ENCODE measurements at places on chromosomes 7 and 10. TPM values are rescaled to one million over a fixed set of nuclear protein-coding genes. Genes with fewer than 3 reads are reported as not detected.

DNA sequence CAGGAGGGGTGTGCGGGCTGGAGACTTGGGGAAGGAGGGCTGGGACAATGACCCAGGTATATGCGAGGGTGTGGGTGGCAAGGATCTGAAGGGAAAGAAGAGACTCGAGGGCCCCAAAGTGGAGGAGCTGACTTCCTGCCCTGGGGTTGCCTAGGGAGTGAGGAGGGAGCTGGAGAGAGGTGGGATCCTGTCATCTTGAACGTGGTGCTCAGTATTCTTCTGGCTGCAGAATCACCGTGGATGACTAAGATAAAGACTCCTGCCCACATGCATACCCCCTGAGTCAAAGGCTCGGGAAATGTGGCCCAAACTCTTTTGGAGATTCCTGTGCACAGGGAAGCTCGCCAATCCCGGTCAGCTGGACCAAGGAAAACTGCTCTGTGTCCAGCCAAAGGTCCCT is 31.2 kb downstream of the COL17A1 start:
- DNase-seq, result no peak

GRCh38 chr10:97547962-97548361 is 24.6 kb upstream of the ANKRD2 start:
- DNase-seq, result no peak

- no peak for DNase-seq
Measured at GRCh38 chr10:4431114-4431863, 394.7 kb upstream of the AKR1E2 start.

DNA sequence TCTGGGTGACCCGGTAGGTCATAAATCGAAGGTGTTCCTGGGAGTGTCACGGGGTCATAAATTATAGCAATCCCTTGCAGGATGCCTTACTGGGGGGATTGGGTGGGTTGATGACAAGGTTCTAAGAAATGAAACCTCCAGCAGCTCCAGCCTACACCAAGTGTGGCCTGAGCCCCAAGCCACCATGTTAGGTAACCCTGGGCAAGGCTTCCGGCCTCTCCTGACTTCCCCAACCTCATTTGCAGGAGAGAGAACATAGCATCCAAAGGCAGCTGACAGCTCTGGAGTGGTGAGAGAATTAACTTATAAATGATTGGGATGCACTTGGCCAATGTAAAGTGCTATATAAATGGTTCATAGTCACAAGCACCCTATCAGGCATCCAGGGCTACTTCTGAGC is 52.8 kb upstream of the TMEM273 start:
- no peak for DNase-seq

- no peak for DNase-seq
Measured at GRCh38 chr7:84104826-84105225, 89.8 kb downstream of the SEMA3A start.

SFTPA1 gene
- 6.3 TPM for total RNA-seq

CYP3A4 gene
- not detected for total RNA-seq

UBTD1 gene
- 8.1 TPM for total RNA-seq

SSC4D gene
- 0.58 TPM for total RNA-seq

DNA2 gene
- 6.7 TPM for total RNA-seq

Measured in sciatic nerve (tissue), 2 donors.